ENCODE measurements at places on chromosomes 7 and 10.

GRCh38 chr7:54559401-54559800 lies 17.2 kb downstream of the VSTM2A start:
- H3K4me1 ChIP-seq = no peaks in the 10 kb centered on the region
- H3K27ac ChIP-seq = no peak overlapping the region
- DNase-seq = no peak
- no peaks in the 10 kb centered on the region for H3K36me3 ChIP-seq
- no peak overlapping the region for H3K4me3 ChIP-seq

DNA sequence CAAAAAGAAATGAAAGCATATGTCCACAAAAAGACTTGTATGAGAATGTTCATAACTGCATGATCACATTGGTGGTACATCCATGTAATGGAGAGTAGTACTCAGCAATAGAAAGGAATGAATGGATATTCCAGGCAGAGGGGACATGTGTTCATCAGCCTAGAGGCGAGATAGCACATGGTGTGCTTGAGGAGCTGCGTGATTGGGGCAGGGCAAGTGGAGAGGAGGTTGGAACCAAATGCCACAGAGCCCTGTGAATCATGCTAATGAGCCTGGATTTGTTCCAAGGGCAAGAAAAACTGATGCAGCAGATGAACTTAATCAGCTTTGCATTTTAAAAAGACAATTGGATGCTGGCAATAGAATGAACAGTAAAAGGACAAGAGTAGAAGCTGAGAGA lies 73.3 kb downstream of the C10orf90 start:
- H3K4me3 ChIP-seq = no peak overlapping the region
- DNase-seq = no peak
- no peak overlapping the region for H3K27ac ChIP-seq
- no peaks in the 10 kb centered on the region for H3K36me3 ChIP-seq
- no peaks in the 10 kb centered on the region for H3K4me1 ChIP-seq

DNA sequence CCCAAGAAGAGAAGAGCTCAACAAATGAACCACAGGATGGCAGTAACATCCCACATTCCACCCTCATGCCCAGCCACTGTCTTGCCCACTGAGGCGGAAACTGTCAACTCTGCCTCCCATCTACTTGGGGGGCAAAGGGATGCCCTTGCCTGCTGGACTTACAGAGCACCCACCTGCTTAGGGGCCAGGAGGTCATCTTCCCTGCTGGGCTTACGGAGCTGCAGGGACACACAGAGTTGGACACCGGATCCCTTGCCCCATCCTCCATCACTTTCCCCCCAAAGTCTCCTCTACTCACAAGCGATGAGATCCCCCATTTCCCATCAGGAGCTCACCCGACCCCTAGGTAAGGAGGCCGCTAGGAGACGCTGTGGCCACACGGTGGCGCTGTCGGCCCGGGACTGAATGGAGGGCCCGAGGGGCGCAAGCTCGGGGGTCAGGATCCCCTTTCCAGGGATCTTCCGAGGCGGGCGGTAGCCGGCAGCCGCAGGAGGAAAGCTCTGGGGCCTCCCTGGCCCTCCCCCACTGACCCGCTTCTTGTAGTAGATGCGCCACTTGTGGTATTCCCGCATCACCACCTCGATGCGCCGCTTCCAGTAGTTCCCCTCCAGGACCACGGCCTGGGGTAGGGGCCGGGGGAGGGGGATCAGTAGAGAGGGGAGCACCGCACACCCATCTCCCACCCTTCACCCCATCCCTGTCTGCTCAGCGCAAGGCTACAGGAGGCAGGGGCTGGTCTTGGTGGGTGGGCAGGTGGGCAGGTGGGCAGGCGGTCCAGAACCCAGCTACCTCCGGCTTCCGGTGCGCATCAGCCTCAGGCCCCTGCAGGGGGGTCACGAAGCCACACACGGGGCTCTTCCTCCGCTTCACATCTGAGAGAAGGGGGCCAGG lies 17.3 kb downstream of the MLXIPL start:
- peaks cover 16% of the 10 kb centered on the region for H3K4me1 ChIP-seq
- no peak overlapping the region for H3K4me3 ChIP-seq
- H3K27ac ChIP-seq = no peak overlapping the region
- DNase-seq = no peak
- H3K36me3 ChIP-seq = no peaks in the 10 kb centered on the region

DNA sequence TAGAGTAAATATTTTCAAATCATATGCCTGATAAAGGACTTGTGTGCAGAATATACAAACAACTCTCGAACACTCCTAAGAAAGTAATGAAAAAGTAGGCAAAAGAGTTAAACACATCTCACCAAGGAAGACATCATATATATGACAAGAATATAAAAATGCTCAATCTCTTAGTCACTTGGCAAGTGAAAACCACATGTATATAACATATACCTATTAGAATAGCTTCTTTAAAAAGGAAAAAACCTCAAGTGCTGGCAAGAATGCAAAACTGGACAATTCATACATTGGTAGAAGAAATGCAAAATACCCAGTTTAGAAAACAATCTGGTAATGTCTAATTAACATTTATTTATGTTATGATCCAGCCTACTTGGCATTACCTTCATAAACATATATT lies 146.6 kb upstream of the DGKB start:
- no peak for DNase-seq
- H3K4me1 ChIP-seq = no peaks in the 10 kb centered on the region
- H3K27me3 ChIP-seq = no peaks in the 10 kb centered on the region
- H3K4me3 ChIP-seq = no peak overlapping the region
- H3K27ac ChIP-seq = no peak overlapping the region
- no peaks in the 10 kb centered on the region for H3K36me3 ChIP-seq

GRCh38 chr10:102408728-102409603 lies 9.6 kb downstream of the PSD start:
- peak overlapping the region; percentile 74 for H3K4me3 ChIP-seq
- H3K27me3 ChIP-seq = peaks cover 3% of the 10 kb centered on the region
- peaks cover 21% of the 10 kb centered on the region for H3K4me1 ChIP-seq
- no peaks in the 10 kb centered on the region for H3K36me3 ChIP-seq
- DNase-seq = no peak

- DNase-seq = no peak
- no peaks in the 10 kb centered on the region for H3K27me3 ChIP-seq
- no peaks in the 10 kb centered on the region for H3K4me1 ChIP-seq
- no peak overlapping the region for H3K27ac ChIP-seq
These were observed 8.6 kb downstream of the SCIN start for GRCh38 chr7:12578930-12579640.

GRCh38 chr10:5545778-5546710 lies 21.3 kb downstream of the CALML3 start:
- DNase-seq = no peak
- no peak overlapping the region for H3K4me3 ChIP-seq
